GM04504 (cell line): ENCODE measurements at places on chromosomes 1 and 21.

- no peak for DNase-seq
These were observed 4.6 kb upstream of the VSIG8 start for GRCh38 chr1:159866905-159867663.

DNA sequence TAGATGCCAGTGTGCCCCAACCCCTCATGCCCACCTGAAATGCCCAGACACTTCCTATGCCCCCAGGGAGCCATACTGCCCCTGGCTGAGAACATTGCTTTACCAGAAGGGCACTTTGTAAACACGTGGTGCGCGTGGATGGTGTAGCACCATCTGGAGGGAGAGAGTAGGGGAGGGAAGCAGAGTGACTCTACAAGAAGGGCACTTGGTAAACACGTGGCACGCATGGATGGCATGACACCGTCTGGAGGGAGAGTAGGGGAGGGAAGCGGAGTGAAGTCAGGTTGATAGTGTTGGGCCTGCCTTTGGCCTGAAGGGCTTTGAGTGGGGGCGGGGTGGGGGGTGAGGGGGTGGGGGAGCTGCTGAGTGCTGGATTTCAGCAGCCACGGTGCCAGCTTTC lies 324.0 kb upstream of the VAMP3 start:
- DNase-seq, result no peak

DNA sequence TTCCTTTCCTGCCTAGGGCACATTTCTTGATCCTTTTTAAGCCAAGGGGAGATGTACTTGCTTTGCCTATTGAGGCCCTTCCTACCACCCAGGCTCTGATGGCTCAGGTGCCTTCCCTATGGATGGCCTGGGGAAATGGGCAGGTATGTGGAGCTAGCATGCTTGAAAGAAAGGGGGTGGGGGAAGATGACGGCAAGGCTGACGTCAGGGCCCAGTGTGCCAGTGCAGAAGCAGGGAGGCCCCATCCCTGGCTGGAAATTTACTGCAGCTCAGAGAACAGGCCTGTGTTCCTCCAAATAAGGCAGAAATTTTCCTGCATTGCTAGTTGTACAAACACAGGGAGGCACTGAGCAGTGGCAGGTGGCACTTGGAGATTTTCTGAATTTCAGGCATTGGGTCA lies 453.2 kb upstream of the VAMP3 start:
- DNase-seq, result no peak

DNA sequence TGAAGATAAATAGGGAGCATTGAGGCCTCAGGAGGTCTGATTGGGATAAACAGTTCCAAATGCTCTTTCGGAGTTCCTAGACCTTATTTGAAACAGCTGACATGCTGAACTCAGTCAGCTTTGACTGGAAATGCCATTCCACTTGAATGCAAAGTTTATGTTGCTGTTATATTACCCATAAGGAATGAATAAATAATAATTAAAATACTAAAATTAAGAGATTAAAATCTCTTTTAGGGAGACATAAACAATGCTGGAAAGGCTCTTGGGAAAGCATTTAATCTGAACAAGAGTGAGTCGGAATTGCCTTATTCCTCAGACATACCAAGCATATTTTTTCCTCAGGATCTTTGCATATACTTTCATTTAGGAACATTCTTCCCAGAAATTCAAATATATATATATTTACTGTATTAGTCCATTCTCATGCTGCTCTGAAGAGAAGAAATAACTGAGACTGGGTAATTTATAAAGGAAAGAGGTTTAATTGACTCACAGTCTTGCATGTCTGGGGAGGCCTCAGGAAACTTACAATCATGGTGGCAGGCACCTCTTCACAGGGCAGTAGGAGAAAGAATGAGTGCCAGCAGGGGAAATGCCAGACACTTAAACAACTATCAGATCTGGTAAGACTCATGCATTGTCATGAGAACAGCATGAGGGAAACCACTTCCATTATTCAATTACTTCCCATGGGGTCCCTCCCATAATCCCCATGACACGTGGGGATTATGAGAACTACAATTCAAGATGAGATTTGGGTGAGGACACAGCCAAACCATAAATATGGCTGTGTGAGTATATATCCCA lies 318.2 kb upstream of the PLXNA2 start:
- no peak for DNase-seq

- DNase-seq, result no peak
These were observed 1.9 kb upstream of the ITPKB start for GRCh38 chr1:226741009-226741408.
